ENCODE measurements at places on chromosomes 2 and 18.

GRCh38 chr2:120447127-120447785 lies 101.3 kb downstream of the INHBB start:
- DNase-seq, result no peak

GRCh38 chr18:76989647-76990190 lies 142.9 kb downstream of the MBP start:
- DNase-seq, result no peak

DNA sequence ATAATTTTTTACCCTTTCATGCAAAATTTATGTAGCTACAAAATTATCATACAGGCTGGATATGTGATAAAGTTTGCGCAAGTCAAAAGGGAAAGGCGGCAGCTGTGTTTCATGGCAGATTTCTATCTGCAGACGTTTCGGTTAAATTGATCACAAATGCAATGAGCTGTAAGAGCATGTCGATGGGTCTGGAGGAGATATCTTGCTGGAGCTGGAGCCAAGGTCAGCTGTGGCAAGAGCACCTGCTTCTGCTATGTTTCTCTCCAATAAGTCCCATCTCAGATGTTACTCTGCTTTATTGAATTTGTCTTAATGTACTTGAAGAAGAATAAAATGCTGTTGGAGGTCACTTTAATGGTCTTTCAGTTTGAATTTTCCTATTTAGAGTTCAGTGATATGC lies 749.7 kb downstream of the CNTNAP5 start:
- DNase-seq, result no peak

- DNase-seq, result no peak
Measured at GRCh38 chr2:231542136-231542535, 11.9 kb upstream of the NMUR1 start.

DNA sequence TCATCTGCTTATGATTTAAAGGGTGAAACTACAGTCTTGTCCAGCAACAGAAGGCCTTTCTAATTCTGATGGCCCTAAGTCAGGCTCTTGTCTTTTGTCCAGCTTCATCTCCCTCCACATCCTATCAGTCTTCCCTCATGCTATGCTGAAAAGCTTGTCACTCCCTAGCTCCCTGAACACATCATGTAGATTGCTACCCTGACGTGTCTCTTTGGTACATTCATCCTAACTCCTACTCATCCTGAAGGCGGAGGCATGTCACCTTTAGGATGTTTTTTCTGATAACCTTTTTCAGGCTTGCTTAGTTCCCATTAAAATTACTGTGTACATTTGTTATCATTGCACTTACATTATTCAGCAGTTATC lies 78.4 kb upstream of the ARL5A start:
- DNase-seq, result no peak

DNA sequence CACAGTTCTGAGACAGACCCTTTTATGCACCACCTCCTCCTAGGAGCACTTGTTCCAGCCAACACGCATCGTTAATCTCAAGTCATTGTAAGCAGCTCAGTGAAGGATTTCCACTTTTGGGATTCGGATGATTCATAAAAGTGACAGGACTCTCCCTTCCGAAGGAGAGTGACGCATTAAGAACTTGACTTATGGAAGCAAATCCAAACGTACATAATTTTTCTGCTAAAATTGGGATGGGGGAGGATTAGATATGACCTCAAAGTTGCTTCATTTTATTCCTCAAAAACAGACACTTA lies 165.7 kb downstream of the TWIST2 start:
- DNase-seq, result no peak

- no peak for DNase-seq
Measured at GRCh38 chr18:67670024-67670543, 153.6 kb upstream of the DSEL start.
